ENCODE measurements at places on chromosomes 6 and 20. TPM values are rescaled to one million over a fixed set of nuclear protein-coding genes. Genes with fewer than 3 reads are reported as not detected.

DNA sequence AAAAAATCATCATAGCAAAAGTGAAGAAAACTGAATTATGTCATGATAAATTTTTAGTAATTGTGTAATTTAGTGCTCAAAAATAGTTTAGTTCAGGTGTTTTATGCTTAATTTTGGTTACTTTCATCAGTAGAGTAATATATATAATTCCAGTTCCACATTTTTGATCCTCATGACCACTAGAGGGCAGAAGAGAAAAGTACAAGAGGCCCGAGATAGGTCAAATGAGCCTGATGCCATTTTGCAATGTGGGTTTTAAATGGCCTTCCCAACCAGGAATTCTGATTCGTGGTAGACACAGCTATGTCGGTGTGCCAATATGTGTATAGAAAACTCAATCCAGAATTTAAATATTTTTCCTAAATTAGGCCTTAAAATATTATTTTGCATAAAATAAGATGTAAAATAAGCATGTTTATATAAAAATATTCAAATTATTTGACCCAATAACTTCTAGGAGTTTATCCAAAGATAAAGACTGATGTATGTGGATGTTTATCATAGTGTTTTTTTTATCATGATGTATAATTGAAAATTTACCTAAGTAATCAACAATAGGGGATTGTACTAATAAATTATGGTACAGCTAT is 159.7 kb upstream of the RPS6KA2 start:
- peak; percentile 56 for DNase-seq

- no peak for DNase-seq
These were observed 16.2 kb upstream of the BEND6 start for GRCh38 chr6:56938649-56939191.

RAB44 gene
- 0.21 TPM for polyA plus RNA-seq

FAM83C gene
- polyA plus RNA-seq: not detected

DNA sequence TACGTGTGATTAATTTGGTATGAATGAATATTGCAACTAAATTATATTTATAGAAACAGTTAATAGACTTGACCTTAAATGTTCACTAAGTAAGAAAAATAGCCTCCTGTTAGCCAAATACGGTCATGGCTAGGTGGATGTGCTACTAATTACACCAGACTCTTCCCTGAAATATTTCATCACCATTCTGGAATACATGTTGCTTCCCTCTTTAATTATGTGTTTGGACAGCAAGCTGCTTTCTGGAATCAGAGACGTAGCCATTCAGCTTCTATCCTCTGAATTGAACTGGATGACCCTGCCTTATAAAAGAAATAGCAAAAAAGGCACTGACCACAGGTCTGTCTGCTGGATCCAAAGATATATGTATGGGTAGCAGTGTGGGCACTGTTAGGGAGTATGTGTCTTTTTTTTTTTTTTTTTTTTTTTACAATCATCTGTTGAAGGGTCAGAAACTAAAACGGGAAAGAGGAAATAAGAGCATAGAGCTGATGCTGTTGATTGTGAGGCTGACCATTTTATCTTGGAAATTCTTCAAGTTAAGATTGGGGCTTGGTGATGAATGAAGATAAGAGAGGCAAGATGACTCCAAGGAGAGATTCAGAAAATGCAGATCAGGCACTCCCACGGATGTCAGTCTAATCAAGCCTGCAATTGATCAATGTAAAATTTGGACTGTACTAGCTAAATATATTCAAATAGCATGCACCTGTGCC is 283.2 kb upstream of the HSF2 start:
- no peak for DNase-seq

INSM1 gene
- polyA plus RNA-seq: 0.67 TPM

DNA sequence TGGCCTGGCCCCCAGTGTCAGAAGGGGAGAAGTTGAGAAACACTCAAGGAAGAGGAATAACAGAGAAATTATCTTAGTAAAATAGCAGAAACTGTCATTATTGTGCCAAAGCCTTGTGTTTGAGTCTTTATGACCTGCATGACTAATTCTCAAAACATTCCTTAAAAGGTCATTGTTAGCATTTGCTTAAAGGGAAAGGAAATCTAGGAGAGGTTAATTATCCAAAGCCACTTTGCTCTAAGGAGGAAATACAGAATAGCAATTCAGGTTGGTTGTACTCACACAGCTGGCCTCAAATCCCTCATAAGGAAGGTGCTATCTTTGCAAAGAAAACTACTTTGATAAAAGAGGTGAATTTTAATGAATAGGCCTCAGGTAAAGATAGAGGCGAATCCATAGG is 516.7 kb downstream of the CBLN4 start:
- DNase-seq: no peak

DNA sequence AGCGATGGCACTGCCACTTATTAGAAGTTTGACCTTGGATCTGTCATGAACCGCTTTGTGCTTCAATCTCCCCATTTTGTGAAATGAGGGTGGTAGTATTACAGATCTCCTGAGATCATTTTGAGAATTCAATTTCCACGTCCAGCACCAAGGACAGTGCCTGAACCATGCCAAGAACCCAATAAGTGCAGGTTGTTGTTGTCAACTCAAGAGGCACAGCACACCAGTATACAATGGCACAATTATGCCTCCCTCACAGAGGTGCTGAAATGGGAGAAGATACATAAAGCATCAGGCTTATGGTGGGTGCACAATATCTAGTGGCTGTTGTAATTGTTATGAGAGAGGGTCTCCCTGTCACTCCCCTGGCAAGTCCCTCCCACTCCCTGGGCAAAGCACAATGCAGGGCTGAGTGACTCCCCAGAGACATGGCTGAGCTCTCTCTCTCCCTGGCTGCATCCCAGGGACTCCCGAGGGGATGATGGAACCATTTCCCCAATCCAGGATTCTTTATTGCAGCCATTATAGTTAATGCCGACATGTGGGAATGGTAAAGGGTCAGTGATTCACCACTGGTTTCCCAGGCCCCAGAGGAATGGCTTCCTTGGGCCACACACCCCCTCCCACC is 78.7 kb downstream of the CDH22 start:
- no peak for DNase-seq

ABHD16B gene
- not detected for polyA plus RNA-seq

DNA sequence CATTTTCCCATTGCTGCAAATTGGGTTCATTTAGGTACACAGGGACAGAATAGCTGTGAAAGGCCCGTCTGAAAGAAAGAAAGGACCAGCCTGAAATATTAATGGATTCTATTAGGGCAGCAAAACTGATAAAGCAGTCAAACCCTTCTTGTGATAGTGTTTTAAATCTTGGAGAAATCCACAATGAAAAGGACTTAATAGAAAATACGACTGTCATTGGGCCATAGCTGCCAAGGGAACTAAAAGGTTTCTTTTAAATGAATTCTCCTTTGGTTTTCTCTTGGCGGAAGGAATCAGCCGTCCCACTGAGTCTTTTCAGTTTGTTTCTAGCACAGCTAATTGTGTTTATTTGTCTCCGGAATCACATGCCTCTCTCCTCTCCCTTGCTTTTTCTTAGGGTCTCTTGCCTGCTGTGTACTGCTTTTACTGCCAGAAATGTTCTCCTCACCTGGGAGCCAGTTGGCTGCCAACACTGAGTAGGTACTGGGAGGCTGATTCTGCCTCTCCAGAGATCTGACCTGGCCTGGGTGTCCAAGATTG is 11.3 kb downstream of the PAQR8 start:
- DNase-seq: no peak

DNA sequence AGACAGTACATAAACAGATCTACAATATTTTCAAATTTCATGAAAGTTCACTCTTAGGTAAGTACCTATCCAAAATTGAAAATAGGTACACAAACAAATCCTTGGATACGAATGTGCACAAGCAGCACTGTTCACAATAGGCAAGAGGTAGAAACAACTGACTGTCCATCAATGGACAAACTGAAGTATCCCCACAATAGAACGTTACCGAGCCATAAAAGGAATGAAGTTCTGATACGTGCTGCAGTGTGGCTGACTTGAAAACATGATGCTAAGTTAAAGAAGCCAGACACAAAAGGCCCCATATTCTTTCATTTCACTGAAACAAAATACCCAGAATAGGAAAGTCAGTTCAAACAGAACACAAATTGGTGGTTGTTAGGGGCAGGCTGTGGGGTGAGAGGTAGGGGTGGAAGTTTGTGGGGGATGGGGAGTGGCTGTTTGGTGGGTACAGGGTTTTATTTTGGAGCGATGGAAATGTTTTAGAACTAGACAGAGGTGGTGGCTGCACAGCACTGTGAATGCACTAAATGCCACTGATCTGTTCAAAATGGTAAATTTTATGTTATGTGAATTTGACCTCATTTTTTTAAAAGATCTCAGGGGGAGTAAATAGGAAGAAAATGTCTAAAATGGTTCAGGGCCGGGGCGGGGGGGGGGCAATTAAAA is 89.5 kb downstream of the ZMYND8 start:
- no peak for DNase-seq

DNA sequence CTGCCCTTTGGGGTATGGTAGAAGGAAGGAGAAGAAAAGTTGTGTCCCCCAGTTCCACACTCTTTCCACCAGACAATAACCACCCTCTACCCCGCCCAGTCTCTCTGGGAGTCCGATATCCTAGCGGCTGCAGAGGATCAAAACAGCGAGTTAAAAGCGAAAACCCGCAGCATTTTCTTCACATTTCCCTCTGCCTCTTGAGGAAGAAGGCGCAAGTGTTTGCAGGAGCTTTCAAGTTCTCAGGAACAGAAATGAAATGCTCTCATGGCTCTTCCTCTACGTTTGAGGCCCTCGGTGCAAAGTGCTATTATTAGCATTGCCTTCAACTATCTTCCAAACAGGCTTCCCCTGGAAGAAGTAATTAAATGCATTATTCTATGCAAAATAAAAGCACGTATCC is 52.2 kb upstream of the CCDC167 start:
- DNase-seq: no peak

GRCh38 chr20:9974324-9974723 is 60.5 kb upstream of the ANKEF1 start:
- no peak for DNase-seq

CALHM5 gene
- 5.2 TPM for polyA plus RNA-seq

GRCh38 chr20:45962031-45962755 is 9.8 kb downstream of the ZNF335 start:
- DNase-seq: no peak

- DNase-seq: no peak
These were observed 42.3 kb upstream of the ALDH8A1 start for GRCh38 chr6:134992155-134992554.

DNA sequence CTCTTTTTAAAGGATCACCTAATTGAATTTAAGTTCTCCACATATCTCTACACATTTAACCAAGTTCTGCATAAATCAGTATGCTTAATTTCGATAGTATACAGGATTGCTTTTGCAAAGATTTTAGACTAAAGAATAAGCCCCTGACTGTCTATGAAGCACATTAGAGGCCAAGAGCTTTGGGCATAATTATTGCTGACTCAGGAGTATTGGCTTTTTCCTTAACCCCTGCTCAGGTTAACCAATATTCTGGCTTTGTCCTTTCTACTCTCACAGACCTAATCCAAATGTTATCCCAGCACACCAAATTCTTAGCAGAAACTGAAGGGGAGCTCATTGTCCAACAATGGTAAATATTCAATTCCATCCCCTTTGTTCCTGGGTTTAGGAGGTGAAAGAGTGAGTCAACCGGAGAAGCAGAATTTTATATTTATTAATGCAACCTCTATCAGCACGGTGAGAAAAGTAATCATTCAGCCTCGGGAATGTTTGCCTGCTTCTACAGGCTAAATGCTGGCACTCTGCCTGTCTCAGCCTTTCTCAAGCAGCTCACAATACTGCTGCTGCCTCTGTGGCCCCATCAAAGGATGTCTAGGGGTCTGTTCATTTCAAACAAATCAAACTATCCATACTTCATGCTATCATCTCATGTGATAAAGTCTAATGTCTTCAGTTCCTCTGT is 125.0 kb downstream of the SIM1 start:
- DNase-seq: no peak

GRCh38 chr6:85594197-85594930 is 706 bp upstream of the SNX14 start:
- no peak for DNase-seq

DNA sequence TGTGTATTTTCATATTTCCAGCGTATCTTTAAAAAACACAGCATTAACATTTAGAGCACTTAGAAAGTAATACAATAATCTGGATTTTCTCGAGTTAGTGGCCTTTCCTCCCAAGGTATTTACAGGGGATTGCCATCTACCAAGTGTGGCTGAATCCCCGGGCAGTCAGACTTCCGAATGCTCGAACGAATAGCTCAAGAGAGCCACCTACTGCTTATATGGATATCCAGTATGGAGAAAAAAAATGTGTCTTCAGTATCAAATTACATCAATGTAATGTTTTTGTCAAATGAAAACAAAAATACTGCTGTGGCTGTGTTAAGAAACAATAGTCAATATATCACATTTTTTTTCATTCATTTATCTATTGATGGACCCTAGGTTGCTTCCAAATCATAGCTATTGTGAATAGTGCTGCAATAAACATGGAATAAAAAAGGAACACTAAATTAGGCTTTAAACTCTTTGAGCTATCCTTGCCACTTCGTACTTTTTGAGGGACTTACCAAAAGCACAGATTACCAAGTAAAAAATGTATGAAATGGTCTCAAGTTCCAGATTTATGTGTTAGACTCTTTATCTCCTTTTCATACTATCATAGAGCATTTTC is 654.5 kb upstream of the PTCHD4 start:
- DNase-seq: peak; percentile 49

REM1 gene
- polyA plus RNA-seq: 5.2 TPM

GRCh38 chr20:48601798-48602197 is 226.0 kb downstream of the PREX1 start:
- no peak for DNase-seq

GRCh38 chr6:45387236-45387635 is 9.5 kb upstream of the SUPT3H start:
- DNase-seq: no peak

DNA sequence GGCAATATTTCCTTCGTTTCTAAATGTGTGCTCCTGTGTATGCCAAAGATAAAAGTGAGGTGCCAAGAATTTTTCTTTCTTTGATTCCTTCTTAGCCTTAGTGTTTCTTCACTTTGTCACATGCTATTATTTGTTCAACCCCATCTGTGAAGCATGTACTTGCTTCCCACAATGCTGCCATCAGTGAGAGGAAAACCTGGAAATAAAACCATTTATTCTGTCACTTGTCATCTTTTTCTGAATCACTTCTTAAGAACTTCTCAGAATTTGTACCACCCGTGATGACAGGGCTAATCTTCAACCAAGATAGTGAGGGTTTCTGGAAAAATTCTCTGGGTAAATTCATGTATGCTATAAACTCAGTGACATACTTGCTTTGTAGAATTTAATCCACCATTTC is 450.1 kb downstream of the COL12A1 start:
- no peak for DNase-seq

GRCh38 chr6:70797625-70798024 is 129.9 kb downstream of the SMAP1 start:
- no peak for DNase-seq
